CD4-positive, alpha-beta T cell treated with Interleukin-1 beta for 1 hour (primary cell): ENCODE measurements at places on chromosomes 2 and 18.
A peak's percentile ranks its signal among the peaks of the same experiment; 100 is the strongest.

- DNase-seq, result no peak
Measured at GRCh38 chr2:134420920-134421319, 167.0 kb downstream of the MGAT5 start.

DNA sequence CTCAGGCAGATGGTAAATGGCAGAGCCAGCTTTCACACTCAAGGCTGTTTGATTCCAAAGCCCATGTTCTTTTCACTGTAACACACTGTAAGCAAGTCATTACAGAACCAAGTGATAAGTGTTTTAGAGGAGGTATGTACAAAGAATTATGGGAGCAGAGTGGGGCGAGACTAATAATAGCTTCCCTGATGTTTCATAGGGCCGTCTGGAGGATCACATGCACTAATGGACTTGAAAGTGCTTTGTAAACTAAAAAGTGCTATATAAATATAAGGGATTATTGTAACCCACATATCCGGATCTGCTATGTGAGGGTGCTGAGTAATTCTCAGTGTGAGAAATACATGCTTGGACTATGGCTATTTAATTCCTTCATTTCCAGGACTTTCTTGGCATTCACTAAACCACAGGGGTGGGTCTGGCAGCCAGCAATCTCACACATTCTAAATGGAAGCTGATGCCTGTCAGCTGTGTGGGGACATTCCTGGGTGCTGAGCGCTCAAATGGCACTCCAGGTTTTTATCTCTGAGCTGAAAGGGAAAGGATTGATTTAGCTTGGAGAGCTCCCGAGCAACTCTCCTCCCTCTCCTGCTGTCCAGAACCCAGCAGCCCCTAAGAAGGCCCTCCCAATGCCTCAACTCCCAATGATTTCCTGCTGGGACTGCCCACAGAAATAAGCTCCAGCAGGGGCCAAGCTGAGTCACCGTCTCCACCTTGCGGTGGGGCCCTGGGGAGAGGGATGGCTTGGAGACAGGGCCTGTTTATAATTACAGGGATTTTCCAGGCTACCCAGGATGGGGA is 222.8 kb downstream of the SOX11 start:
- no peak for DNase-seq

DNA sequence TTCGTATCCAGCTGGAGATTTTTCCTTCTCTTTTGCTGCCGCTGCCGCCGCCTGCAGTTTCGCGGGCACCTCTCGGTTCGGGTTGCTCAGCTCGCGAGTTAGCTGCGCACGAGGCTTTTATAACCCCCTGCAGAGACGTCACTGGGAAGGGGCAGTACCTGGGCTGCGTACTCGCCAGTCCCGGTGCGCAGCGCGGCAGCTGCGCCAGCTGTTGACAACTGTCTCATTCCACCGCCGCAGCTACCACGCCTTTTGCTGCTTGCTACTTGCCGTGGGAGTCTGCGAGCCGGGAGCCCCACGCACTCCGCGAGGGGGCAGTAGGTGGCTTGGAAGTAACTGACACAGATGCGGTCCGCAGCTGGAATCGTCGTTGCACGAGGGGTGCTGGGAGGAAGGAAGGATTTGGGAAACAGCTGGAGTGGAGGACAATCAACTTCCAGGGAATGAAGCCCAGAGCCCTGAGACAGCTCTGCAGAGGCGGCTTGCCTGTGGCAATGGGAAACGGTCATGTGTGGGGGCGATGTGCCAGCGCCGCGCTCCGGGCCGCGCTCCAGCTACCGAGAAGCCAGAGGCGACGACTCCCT is at the start of gene TACR1:
TACR1 (minus strand) TSS at position 93 of the 584 bp plus-strand sequence. CDS start 586 bp downstream, outside the sequence.
- peak; percentile 40 for DNase-seq

DNA sequence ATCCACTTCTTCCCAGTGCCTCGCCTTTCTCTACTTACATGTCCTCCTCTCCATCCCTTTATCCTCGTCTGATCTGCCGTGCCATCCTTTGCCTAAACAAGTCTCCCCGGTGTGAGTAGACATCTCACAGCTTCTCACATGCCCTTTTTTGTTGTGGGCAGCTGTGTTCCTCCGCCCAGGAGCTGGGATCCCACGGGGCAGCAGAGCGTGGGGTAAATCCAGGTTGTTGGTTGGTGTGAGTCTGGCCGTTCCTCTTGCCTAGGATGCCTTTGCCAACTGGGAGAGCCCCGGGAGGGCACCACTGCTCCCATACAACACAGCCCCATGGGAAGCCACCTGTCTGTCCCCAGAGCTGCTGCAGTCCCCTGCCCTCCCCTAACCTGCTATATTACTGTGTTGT is 22.4 kb downstream of the SLC30A3 start:
- DNase-seq, result no peak

DNA sequence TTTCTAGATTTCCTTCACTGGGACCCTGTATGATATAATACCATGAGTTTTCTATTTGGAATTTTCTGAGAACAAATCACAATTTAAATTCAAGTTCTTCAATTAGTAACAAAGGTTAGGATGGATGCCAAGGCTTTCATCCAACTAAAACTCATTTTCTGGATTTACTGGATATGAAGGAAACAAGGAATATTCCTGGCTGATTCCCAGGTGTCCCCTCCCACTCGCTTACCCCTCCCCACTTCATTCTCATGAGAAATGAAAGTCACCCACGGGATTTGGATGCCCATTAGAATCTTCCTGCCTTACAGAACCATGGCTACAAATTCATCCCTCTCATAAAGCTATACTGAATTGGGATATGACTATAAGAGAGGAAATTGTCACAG is 40.0 kb downstream of the RNU4ATAC start:
- no peak for DNase-seq

- peak; percentile 72 for DNase-seq
Measured at GRCh38 chr2:84971510-84972206, 697 bp downstream of the KCMF1 start.

- no peak for DNase-seq
Measured at GRCh38 chr2:43897492-43897891, 58.7 kb downstream of the ABCG8 start.

GRCh38 chr2:176628438-176628837 is 359.2 kb downstream of the MTX2 start:
- no peak for DNase-seq

DNA sequence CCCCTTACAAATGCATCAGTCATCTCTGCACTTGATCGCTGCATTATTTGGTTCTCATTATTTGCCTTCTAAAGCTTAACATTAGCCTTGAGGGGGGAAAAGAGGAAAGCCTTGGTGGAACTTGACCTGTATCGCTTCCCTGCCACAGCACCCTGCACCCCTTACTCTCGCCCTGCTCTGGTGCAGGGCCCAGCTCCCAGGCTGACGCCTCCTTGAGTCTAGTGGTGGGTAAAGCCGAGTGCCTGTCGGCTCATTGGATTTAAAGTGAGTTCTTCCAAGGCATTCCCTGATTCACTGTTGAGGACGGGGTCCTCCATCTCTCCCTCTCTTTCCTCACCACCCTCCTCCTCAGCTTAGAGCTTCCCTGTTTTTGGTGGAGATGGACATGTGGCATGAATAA is 145.0 kb upstream of the GYPC start:
- DNase-seq, result no peak

DNA sequence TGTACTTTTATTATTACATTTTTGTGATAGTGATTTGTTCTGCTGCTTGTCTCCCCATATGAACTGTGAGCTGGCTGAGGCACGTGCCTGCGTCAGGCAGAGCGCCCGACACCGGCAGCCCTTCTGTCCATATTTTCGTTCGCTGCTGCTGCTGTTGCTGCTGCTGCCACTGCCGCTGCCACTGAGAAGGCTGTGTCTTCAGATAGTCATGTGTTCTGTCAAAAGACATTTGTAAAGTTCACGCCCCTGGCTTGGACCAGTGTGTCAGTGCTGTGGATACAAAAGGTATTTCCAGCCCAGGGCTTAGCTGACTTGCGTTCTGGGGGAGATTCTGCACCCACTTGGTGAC is 47.0 kb downstream of the TWIST2 start:
- no peak for DNase-seq

DNA sequence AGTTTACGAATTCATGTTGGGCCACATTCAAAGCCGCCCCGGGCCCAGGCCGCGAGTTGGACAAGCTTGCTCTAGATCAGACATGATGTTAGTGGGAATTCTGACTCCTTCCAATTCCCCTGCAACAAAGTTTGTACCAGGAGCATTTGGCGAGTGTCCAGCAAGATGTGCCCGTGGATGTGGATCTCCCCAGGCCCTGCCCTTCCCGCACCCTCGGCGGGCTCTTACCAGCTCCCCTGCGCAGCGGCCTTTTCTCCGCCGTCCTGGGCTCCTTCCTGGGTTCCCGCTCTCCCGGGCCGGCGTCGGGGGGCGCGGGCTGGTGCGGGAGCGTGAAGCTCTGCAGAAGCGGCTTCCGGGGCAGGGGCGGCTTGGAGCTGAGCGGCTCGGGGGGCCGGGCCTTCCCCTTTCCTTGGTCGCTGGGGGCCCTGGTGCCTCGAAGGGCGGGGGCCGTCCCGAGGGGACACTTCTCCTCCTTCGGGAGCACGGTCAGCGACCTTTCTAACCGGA is 90.8 kb upstream of the MGAT4A start:
- DNase-seq, result no peak

DNA sequence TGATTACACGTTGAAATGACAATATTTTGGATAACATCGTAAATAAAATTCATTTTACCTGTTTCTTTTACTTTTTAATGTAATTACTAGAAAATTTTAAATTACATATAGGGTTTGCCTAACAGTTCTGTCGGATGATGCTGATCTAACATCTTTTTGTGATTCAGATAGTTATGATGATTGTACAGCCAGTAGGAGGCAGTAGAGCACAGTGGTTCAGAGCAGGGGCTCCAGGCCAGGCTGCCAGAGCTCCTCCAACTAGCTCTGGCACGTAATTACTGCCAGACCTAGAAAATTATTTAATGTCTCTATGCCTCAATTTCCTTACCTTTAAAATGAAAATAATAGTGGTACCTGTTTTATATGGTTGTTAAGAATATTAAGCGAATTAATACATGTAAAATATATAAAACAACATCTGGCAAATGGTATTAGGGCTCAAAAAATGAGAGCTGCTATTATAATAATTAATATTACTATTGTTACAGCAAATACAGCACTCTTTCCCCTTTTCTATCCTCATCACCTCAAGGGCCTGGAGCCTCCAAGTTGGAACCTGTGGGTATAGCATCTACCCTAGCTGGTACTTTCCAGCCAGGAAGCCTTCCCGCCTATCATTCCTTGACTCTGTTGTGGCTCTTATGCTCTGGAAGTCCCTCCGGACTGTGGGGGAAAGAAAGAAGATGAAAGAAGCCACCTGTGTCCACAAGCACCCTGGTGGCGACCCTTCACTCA is 47.7 kb upstream of the PLA2R1 start:
- DNase-seq, result peak; percentile 62

DNA sequence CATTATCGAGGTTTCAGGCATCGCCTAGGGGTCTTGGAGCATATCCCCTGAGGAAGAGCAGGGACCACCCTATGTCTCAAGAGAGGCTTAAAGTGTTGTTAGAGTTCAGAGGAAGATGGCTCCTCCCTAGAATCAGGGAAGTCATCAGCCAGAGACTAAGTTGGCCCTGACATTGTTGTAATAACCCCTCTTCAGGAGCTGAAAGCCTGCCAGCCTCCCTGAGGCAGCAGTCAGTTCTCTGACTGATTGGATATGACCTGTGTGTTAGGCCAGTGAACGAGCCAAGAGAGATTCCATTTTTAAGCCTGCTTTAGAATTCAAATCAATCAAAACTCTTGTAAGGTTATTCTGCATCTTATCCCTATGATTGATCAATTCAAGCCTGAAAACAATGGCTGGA is 34.9 kb downstream of the ARHGAP28 start:
- no peak for DNase-seq

DNA sequence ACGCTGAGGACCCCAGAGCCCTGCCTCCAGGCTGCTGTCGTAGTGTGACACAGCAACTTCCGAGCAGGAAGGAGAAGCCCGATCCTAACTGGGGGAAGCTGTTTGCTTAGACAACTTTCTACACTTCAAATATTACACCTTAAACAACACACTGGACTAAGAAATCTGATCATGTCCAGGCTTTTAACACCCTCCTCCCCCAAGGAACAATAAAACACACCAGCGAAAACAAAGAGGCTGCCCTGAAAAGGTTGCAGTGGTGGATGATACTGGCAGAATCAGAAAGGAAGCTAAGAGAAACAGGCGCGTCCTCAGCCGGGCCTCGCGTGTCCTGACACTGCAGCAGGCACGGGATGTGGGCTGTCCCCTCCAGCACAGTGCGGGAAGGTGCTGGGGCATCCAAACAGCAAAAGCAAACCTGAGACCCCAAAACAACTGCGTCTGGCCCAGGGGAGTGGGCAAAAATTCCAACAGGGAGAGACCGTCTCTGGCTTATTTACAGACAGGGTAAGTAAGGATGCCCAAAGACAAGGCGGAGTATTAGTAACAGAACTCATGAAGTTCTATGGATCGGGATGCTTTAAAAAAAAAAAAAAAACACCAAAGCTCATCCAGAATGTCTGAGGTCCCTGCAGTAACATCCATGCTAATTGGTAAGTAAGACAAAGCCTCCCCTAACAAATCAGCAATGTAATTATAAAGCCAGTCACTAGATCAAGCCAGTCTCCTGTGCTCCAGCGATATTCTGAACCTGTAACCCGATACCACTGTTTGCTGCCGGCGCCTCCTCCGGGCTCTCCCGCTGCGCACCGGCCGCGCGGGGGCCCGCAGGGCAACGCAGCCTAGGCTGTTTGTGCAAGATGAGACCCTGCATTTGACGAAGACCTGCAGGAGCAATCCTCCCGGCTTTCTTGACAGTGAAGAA is 9.0 kb downstream of the SERTAD2 start:
- peak; percentile 29 for DNase-seq

GRCh38 chr2:66531567-66531966 is 96.6 kb downstream of the MEIS1 start:
- no peak for DNase-seq

DNA sequence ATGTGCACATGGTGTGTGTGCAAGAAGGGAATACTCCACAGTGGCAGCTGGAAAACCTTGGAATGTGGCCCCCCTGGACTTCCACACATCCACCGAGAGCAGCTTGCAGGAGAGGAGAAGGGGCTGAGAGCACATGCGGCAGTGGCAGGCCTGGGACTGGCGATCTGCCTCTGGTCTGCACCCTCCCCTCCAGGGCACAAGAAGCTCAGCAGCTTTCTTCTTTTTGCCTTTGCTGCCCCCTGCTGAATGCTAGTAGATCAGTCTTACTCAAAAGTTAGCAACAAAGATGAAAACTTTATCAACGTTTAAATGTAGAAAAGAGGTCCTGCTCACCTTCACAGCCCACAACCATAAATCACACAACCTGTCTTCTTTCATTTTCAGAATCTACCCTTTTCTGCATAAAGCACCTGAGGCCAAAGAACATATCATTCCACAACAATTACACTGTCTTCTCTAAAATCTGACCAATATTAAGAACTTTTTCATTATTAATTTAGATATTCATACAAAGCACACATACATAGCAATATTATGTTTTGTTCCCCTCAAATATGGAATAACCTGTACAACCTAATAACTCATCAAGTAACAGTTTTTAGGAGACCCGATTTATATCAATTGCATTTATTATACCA is 34.6 kb downstream of the TGFBRAP1 start:
- no peak for DNase-seq
